CD4-positive, alpha-beta T cell treated with Interleukin-12 subunit alpha and Interleukin-12 subunit beta, for 1 hour (primary cell): ENCODE measurements at places on chromosomes 13 and 19.

- no peak for DNase-seq
These were observed 10.9 kb upstream of the QTRT1 start for GRCh38 chr19:10690341-10690781.

DNA sequence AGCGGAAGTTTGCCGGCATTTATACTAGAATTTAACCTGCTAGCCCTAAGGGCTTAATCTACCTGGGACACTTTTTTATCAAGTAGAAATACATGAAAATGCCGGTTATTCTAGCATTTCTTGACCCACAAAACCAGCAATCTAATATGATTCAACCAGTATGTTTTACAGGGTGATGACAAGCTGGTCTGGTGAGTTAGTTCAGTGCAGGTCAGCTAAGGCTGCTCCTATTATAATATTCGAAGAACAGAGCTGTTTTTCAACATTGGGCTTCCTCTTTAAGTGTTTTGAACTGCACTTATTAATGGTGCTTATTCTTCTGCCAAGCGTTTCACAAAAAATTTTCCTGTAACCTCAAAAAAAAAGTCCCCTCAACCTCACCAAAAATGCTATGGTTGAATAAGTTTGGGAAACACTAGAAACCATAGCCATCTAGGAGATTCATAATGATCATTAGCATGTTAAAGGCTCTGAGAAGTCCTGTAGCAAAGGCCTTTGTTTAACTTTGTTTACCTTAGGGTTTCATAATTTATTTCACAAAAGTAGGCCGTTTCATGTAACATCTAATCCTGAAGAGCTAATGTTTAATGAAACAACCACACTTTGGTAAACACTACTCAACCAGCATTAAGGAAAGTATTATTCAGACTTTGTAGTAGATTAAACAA is 526.6 kb downstream of the KLF12 start:
- DNase-seq: no peak

DNA sequence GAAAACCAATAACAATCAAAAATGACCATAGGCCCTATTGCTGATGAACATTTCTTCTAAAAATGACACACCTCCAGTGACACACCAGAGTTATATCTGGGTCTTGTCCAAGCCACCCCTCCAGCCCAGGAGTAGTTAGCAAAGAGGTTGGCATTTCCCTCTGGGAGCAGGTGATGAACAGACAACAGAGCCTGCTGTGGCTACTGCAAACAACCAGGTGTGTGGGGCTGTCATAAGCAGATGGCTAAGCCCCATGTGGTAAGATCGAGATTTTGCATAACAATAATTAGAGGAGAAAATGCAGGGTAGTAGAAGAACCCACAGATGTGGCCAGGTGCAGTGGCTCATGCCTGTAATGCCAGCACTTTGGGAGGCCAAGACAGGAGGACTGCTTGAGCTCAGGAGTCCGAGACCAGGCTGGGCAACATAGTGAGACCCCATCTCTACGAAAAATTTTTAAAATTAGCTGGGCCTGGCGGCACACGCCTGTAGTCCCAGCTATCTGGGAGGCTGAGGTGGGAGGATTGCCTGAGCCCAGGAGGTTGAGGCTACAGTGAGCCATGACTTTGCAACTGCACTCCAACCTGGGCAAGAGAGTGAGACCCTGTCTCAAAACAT is 5.0 kb downstream of the XRCC1 start:
- no peak for DNase-seq

GRCh38 chr13:44758630-44759383 is 182.7 kb upstream of the TSC22D1 start:
- DNase-seq: no peak

- DNase-seq: peak; percentile 14
These were observed at the start of gene GAS6 for GRCh38 chr13:113863524-113864272. GAS6 (minus strand) TSS chr13:113864076; CDS start chr13:113863920, 156 bp downstream.

- DNase-seq: no peak
These were observed 951 bp upstream of the POSTN start for GRCh38 chr13:37599519-37599918.

GRCh38 chr19:19111136-19111835 is 27.0 kb downstream of the TMEM161A start:
- DNase-seq: no peak

DNA sequence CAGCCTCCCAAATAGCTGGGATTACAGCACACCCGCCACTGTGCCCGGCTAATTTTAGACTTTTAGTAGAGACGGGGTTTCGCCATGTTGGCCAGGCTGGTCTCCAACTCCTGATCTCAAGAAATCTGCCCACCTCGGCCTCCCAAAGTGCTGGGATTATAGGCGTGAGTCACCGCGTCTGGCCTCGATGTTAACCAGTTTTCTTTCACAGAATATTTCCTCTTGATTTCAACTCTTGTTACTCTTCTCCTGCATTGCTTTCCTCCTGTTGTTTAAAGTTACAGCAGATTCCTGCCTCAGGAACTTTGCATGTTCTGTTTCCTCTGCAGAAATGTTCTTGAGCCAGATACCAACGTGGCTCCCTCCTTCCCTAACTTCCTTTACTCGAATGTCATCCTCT is 3.7 kb upstream of the PEX11G start:
- no peak for DNase-seq

- DNase-seq: no peak
These were observed 821 bp upstream of the LILRB4 start for GRCh38 chr19:54661846-54662481.

- DNase-seq: peak; percentile 64
These were observed 4.2 kb downstream of the PRR36 start for GRCh38 chr19:7869910-7870511.

DNA sequence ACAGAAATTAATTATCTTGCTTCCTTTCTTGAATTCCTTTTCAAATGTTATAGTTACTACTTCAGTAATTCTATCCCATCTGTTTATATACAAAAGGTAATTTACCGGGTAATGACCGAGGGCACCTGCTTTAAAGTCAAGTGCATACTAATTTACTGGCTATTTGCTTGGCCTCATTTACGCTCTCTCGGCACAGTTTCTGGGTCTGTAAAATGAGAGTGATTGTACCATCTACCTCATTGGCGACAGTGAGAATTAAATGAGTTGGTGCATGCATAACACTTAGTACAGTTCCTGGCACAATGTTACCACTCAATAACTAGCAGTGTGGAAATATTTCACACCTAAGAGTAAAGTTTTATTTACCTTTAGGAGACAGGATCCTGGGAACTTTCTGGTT is 111.6 kb downstream of the GGACT start:
- no peak for DNase-seq

DNA sequence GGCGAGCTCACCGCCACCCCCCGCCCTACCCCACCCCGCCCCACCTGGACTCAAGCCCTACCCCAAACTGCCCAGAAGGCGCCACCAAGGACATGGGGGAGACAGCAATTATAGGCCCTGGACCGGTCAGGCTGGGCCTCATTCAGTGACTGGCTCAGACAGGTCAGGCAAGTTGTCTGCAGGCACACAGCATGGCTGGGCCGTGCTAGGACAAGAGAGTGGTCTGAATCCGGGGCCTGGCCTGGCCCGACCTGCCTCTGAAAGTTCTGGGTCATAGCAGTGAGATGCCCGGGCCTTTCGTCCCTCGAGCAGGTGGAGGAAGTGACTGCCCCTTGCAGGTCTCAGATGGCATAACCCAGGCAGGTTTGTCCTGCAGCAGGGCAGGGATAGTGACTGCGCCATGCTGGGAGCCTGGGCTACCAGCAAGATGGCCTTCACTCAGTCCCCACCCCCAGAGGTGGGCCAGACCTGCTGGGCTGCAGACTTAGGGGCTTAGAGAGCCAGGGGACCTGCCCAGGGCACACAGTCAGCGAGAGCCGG is 21.0 kb downstream of the COMP start:
- no peak for DNase-seq

DNA sequence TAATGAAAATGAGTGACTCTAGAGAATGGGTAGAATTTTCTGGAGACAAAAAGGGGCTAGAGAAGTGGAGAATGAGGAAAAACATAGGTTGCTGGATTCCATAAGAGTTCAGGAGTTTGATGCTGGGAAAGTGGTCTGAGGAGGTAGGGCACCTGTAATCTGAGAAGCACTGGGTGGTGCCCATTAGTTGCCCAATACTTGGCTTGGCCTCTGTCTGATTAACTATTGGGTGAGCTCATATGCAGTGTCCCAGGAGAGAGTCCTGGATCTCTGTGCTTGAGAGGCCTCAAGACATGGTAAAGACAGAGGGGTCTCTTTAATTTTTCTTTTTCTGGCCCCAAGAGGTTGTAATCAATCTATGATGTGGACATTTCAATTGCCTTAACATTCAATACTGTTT is 390.1 kb downstream of the TDRD3 start:
- no peak for DNase-seq

GRCh38 chr19:1057176-1057855 is 9.7 kb upstream of the ARHGAP45 start:
- DNase-seq: peak; percentile 74

- no peak for DNase-seq
These were observed 18.2 kb downstream of the IL17D start for GRCh38 chr13:20721454-20722357.

DNA sequence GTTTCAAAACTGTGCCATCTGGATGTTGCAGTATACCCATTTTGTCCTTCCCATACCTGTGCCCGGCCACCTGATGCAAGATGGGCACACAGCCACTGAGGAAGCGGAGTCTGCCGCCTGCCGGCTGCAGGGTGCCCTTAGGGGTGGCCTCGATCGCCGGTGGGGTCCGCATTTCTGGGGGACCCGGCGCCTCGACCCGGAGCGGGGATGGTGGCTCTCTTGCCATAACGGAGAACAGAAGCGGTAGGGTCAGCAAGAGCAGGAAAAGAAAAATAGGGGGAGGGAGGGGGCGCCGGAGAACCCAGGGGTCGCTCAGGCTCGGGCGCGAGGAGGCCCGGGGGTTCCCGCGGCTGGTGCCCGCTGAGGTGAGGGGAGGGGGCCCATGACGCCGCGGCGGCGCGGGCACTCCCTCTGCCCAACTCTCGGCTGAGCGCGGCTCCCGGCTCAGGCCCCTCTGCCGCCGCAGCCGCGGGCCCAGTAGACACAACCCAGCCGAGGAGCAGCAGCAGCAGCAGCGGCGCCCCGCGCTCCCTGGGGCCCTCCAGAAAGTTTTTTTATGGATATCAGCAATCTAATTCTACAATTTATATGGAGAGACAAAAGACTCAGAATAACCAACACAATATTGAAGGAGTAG is 13.8 kb upstream of the CYP4F2 start:
- no peak for DNase-seq

DNA sequence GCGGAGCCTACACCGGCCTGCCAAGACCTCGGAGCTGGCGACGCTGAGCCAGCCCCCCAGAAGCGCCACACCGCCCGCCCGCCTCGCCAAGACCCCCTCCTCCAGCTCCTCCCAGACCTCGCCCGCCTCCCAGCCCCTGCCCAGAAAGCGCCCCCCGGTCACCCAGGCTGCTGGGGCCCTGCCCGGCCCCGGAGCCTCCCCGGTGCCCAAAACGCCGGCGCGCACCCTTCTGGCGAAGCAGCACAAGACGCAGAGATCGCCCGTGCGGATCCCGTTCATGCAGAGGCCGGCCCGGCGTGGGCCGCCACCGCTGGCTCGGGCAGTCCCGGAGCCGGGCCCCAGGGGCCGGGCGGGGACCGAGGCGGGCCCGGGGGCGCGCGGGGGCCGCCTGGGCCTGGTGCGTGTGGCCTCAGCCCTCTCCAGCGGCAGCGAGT is 10.2 kb downstream of the C19orf25 start:
- DNase-seq: peak; percentile 31

- no peak for DNase-seq
These were observed 826 bp upstream of the C1QTNF9 start for GRCh38 chr13:24308488-24309020.

GRCh38 chr13:86584301-86584700 is 785.1 kb upstream of the SLITRK6 start:
- DNase-seq: no peak

- DNase-seq: peak; percentile 68
These were observed 6.9 kb downstream of the ZNF490 start for GRCh38 chr19:12603714-12604113.

DNA sequence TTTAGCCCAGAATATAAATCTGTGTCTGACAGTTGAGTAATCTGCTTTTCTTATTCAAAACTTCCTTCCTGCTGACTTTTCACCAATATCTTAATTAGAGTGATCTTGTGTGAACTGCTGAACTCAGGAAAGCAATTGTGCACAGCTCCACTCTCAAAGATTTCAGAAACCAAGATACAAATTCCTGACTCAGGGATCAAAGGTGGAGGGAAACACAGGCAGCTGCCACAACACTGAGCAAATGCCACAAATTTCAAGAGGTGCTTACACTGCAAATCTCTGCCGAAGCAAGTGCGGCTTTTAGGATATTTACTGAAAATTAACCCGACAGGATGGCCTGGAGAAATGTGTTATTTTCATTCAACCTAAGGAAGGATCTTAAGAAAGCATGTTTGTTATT is 111.4 kb downstream of the STOML3 start:
- DNase-seq: no peak

DNA sequence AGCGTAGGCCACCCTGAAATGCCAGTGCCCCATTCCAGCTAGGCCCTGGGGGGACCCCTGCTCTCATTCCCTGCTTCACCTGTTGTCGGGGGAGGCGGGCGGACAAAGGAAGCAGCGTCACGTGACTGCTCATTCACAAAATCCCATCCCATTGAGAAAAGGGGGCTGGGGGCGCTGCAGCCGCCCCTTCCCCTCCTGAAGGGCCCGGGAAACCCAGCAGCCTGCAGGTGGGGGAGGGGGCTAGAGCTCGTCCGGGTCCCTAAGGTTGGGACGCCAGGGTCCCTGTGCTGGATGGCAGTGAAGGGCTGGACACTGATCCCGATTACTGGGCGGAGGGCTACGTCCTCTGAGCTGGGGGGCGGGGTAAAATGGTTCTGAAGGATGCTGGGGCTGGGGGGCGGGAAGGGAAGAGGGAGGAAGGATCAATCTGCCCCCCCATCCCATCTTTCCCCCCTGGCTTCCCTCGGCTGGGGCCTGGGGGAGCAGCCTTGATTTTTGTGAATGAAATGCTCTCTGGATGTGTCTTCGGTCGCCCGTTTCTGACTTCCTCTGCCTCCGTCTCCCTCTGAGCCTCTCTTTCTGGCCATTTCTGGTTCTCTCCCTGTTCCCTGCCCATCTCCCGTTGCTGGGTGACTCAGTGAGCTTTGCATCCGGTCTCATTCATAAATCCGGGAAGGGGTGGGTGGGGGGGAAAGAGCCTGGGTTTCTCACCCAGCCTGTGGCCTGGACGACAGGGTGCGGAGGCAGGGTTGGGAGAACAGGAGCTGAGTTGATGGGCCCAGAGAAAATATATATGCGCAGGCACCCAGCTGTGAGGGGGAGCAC is 816 bp downstream of the SPRED3 start:
- DNase-seq: no peak

- DNase-seq: no peak
These were observed 77.2 kb upstream of the SLC10A2 start for GRCh38 chr13:103143432-103143831.
